ENCODE measurements at places on chromosomes 11 and 22.
A peak's percentile ranks its signal among the peaks of the same experiment; 100 is the strongest.

- DNase-seq = no peak
These were observed 35.0 kb upstream of the ADORA2A start for GRCh38 chr22:24392218-24392931.

DNA sequence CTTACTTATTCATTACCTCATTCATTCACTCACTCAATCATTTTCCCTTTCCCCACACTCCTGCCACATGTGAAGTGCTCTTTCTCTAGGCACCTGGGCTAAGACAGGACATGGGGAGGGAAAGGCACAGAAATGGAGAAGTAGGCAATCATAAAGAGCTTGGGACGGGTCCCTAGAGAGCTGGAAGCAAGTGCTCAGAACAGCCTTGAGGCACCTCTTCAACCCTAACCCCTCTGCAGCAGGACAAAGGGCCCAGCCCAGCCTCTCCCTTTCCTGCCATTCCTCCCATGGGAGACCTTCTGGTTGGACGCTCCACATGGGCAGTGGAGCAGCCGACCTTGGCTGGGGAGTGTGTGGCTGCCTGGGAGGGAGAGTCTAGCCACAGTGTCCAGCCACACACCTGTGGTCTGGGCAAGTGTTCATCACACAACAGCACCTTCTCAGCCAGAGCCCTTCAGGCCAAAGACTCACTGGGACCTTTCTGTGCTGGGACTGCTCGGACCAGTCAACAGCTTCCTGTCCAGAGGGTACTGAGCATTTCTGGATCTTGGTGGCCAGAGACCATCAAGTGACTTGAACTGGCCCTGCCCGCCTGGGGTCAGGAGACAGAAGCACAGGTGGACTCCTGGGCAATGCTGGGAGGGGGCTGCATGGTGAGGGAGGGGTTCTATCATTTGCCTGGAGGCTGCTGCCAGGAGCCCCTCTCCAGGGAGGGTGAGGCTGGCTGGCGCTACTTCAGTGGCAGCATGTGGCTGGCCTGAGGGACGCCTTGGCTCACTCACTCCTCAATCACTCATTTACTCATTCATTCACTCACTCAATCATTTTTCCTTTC is 1.0 kb upstream of the MUC5AC start:
- no peak for DNase-seq

DNA sequence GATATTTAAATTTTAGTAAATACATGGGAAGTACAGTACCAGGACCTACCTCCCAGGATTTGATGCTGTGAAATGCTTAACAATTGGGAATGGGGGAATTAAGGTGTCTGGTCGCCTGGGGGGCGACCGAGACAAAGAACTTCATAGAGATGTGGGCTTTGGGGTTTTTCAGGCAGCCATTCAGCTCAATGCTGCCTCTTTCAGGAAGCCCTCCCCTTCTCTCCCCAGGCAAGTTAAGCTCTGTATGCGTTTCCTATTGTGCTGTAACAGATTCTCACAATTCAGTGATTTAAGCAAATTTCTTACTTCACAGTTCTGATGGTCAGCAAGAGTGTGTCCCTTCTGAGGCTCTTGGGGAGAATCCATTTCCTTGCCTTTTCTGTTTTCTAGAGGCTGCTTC is 53.8 kb downstream of the KIAA1671 start:
- no peak for DNase-seq

GRCh38 chr22:47064416-47064815 is 302.0 kb downstream of the TBC1D22A start:
- DNase-seq = no peak

DNA sequence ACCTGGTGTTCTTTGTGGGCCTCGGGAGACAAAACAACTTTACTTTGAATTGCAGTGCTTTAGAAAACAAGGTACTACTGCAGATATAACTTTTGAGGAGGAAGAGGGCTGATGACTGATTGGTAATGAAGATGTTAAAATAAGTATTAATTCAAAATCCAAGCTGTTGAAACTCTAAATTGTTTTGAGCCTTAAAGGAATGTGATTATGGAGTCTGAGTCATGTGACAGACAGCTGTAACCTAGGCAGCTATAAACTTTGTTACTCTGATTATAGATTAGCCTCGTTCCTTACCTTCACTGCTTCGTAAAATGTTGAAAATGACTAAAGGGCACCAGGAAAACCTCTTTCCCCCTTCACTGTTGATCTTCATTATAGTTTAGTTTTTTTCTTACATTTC is 43.4 kb downstream of the MS4A2 start:
- no peak for DNase-seq

GRCh38 chr11:101100601-101101000 is 29.0 kb downstream of the PGR start:
- DNase-seq = no peak

DNA sequence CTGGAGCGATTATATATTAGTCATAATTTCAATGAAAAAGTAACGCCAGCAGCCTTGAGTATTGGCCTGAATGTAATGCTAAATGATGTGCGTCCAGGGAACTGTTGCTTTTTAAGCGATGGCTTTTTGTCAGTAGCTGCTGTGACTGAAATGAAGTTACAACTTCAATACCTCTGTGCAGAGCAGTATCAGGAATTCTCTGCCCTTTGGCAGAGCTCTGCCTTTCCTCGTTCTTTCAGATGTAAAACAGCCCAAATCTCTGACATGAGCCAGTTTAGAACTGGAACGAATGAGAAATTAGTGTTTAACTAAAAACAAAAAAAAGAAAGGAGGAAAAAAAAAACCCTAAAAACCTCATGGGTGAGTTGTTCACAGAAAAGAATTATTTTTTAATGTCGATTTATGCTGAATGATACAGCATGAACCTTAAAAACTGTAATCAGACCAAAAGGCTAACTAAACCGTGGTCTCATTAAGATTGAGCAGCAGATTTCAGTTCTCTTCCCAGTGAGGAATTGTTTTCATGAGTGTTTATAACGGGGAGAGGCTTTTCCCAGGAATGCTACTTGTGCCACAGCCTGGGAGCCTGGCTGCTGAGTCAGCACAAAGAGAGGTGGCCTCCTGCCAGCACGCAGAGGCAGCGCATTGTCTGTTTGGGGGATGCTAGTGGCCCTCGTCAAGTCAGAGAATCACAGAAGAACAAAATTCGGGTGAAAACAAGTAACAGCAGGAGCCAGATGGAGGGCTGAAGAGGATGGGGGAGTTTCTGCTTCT is 146.2 kb upstream of the RASSF10 start:
- no peak for DNase-seq

DNA sequence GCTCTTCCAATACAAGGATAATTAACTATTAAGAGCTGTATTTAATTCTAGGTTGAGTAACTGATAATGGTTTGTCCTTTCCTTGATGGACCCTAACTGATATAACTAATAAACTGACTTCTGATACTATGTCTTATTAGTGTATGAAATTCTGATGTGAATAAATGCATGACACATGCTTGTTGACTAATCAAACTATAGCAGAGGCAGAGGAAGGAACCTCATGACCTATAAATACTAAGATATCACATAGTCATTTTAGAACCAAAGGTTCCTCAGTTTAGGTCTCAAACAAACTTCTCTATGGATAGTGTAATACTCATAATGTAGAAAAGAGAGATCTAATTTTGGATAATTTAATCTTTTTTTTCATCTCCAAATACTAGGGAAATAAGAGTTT is 4.8 kb upstream of the HBD start:
- DNase-seq = no peak

DNA sequence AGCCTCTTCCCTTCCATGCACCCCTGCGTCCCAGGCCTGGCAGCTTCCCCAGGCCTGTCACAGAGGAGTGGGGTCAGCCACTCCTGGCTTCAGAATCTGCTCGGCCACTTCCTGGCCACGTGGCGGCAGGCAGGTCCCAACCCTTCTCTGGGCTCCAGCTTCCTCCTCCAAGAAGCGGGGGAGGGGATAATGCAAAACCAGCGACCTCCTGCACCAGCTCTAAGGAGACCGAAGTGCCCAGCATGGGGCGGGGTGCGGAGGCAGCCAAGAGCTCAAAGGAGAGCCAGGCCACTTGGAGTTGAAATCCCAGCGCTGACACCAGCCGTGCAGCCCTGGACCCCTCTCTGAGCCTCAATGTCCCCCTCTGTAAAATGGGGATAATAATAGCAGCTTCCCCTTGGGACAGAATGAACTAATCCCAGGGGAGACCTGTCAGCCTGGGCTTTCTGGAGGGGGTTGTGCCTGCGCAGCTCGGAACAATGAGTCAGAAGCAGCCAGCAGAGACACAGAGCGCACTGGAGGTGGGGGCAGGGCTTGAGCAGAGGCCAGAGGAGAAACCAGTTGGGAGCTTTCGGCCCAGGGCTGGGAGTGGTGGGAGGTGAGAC is 22.8 kb upstream of the PICK1 start:
- peak; percentile 42 for DNase-seq

- no peak for DNase-seq
These were observed 721.7 kb downstream of the DLG2 start for GRCh38 chr11:84905411-84905810.

- no peak for DNase-seq
These were observed 141.6 kb downstream of the ELP4 start for GRCh38 chr11:31651208-31651607.

GRCh38 chr11:31509051-31509428 is 382 bp downstream of the IMMP1L start:
- no peak for DNase-seq

DNA sequence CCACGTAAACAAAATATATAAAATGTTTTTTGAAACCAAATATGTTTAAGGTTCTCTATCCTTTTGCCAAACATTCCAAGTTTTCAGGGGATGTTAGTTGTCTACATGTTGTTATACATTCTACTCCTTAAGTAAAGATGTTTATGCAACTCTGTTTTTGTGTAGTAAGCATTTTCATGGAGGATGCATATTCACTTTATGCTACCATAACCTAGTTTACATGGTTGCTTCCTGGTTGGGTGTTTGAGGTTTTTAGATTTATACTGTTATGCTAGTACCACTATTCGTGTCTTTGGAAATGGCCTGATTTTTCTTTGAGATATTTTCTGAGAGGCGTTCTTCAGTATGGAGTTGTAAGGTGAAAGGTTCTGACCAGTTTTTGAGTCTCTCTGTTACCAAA is 131.1 kb upstream of the SORL1-AS1 start:
- DNase-seq = no peak

- DNase-seq = no peak
These were observed 1.9 kb downstream of the CHADL start for GRCh38 chr22:41238570-41239442.

- no peak for DNase-seq
These were observed 396.2 kb downstream of the NTM start for GRCh38 chr11:131766637-131767036.

DNA sequence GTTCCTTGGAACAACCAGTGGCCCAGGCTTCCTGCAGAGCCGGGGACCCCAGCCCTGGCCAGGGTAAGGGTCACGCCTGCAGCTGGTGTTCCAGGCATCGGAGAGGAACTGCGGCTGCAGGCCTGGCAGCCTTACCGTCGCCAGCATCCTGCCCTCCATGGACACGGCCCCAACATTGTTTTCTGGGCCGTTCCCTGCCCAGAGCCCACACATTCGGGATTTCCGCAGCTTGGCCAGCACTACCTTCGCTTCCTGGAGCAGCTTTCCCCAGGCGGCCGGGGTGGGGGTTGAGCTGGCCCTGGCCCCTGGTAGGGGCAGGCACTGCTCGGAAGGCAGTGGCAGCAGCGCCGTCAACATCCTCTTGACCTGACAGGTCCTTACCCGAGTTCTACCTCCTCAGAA is 17.7 kb downstream of the TXN2 start:
- no peak for DNase-seq
